ENCODE measurements at places on chromosomes 13 and 19.

- DNase-seq, result no peak
Measured at GRCh38 chr13:113742000-113742441, 17.0 kb upstream of the TMEM255B start.

DNA sequence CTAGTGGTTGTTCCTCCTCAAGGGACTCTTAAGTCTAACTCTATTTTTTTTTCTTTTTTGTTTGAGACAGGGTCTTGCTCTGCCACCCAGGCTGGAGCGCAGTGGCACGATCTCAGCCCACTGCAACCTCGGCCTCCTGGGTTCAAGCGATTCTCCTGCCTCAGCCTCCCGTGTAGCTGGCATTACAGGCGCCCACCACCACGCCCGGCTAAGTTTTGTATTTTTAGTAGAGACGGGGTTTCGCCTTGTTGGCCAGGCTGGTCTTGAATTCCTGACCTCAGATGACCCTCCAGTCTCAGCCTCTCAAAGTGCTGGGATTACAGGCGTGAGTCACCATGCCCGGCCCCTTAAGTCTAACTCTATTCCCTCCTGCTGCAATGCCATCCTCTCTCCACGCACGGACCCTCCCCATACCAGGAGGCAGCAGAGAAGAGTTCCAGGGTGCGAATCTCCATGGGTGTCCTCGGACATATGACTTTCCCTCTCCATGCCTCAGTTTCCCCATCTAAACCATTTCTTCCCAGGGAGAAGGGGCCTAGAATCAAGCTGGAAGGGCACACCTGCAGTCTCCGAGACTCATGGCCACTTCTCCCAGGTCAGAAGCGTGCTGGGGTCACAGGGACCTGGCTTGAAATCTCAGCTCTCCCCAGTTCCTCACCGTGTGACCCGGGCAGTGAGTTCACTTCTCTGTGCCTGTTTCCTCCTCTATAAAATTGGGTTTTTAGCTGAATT, 6.0 kb upstream of the BCL3 start:
- no peak for DNase-seq

DNA sequence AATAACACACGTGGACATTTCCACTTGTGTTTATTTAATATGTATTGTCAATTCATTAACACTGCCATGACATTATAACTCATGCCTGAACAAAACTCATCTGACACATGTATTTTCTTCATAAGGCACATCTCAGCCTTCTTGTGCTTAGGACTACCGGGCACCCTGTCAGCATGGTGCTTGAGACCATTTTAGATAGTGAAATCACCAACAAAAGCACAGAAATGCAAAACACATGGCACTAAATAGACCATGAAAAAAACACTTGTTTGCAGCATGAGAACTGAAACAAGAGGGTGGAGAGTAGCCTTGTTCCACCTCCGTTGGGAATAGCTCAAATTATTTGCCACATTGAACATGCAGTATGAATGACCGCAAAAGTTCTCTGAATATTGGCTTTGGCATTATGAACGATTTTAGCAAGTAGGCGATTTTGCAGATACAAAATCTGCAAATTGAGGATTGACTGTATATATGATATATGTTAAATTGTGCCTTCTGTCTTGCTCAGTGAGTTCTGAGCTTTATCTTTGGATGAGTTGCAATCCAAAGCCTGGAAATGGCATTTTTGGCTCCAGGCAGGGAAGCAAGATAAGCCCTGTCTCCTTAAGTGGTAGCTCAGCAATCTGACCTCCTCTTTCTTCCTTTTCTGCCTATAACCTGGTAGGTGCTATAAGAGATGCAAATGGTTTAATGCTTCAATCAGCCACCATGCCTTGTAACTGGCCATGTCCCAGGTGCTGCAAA, 328.2 kb downstream of the HS6ST3 start:
- DNase-seq, result no peak

GRCh38 chr13:73767747-73768315, 366.4 kb downstream of the KLF12 start:
- no peak for DNase-seq

- no peak for DNase-seq
Measured at GRCh38 chr19:41682437-41682836, 5.6 kb downstream of the CEACAM7 start.

DNA sequence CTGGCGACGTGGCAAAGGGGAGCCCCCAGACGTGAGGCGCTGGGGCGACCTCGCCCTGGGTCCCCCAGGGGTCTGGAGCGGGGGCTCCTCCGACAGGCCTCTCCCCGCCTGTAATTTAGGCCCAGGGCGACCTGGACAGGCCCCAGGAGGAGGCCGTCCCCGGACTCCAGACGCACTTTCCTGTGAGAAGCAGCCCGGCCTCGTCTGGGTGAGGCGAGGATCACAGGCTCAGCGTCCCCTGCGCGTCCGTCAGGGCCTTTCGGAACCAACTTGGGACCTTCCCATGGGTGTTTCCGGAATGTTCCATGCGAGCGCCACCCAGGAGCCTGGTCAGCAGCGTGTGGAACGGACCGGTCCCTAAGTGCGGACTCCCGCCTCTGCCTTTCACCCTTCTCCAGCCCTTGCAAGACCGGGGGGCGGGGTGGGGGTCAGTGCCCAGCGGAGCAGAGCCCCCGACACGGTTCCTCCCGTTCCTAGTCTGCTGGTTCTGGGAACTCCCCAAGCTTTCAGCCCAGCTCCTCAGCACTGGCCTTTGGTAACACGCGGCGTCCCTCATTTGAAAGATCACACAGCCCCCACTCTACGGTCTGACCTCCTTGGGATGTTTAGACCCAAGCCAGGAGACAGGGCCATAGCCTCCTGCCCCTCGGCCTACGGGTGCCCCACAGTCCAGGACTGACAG, 1.1 kb upstream of the GRTP1 start:
- DNase-seq, result no peak

DNA sequence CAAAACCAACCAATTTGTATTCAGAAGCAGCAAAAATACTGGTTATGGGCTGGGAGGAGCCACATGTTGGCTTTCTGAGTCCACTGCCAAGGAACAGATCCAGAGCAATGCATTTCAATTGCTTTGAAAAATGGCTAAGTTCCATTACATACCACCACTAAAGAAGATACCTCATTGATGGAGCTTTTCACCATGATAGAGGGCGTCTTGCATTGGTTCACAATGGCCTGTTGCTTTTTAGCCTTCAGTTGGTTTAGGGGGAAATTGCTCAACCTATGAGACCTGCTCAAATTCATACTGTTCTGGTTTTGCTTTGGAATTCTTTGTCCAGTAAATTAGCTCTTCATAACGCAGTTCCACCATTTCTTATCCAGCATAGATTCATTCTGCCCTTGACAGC, 21.2 kb upstream of the CPB2 start:
- DNase-seq, result no peak

- DNase-seq, result no peak
Measured at GRCh38 chr19:10290876-10291553, 1.3 kb downstream of the ICAM5 start.

- no peak for DNase-seq
Measured at GRCh38 chr19:3281026-3281425, 56.6 kb downstream of the CELF5 start.

DNA sequence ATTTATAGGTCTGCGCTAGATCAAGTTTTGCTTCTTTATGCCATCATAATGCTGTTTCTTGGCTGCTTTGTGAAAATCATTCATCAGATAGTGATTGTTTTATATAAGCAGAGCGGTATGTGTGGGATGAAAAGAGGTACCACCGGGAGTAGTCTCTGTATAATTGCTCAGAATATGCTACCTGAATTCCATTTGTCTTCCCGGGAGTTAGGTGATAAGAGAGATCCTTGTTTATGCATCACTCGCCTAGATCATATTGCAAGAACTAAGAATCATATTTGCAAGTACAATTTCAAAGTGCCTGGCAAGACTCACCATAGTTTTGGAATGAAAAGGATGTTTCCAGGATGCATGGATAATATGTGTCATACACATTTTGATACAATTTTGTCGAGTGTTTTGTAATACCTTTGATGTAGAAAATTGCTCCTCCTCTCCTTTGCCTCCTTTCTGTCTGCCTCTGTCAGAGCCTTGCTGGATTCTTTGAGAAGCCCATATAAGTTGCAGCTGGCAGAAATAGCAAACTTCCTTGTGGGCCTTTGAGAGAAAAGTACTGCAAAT, 1306.0 kb upstream of the SLC10A2 start:
- no peak for DNase-seq

DNA sequence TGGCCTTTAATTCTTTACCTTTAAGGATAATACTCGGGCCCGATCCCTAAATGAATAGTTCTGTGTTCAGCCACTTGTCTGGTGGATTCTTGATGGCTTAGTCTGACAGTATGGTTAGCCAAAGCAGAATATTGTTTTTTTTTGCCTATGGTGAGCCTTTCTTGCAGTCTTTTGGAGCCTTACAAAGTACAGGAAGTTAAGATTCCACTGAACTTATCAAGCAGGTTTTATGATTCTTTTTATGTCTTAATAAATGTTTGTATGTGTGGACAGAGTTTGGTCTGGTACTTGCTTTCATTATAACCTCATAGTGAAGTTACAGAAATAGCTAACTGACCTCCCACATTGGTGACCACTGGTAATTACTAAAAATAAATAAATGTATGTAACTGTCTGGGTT, 17.1 kb downstream of the PCCA start:
- no peak for DNase-seq

DNA sequence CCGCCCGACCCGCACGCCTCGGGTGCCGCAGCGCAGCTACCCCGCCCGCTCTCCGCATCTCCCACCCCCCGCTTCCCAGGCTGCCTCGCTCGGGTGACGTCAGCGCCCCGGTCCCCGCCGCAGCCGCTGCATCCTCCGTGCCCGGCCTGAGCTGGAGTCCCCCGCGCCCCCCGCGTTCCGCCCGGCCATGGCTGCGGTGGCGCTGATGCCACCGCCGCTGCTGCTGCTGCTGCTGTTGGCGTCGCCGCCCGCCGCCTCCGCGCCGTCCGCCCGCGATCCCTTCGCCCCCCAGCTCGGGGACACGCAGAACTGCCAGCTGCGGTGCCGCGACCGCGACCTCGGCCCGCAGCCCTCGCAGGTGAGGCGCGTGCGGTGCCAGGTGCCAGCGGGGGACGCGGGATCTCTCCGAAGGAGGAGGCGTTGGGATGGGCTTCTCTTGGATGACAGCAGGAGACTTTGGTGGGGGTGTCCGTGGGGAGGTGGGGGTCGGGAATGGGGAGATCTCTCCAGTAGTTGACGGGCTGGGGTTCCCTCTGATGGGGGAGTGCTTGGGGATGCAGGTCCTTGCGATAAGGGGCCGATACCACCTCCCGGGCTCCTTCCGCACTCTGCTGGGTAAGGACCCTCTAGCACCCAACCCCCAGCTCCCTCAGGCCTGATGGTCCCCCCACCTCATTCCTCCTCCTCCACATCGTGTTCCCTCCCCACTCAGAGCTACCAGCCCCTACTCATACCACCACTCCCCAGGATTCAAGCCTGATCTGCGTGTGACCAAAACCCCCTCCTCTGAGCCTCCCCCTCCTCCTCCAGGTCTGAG, at the start of gene TMEM59L:
TSS of gene TMEM59L (plus strand) at position 99 of the 817 bp plus-strand sequence. CDS start at position 188, 89 bp downstream.
- DNase-seq, result no peak

- DNase-seq, result no peak
Measured at GRCh38 chr19:39515551-39516191, 732 bp downstream of the SELENOV start.

DNA sequence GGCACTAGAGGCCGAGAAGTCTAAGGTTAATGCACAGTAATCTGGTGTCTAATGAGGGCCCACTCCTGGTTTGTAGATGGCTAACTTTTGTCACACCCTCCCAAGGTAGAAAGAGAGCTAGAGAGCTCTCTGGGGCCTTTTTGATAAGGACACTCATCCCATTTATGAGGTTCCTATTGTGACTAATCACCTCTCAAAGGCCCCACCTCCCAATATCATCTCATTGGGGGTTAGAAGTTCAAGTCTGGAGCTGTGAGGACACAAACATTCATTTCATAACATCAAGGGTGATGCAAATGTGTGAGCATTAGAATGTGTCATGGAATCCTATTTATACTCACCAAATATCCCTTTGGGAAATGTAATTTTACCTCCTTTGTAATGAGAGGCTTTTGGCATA, 79.2 kb upstream of the SLC10A2 start:
- no peak for DNase-seq

GRCh38 chr19:39054091-39054470, 21.7 kb upstream of the FBXO27 start:
- no peak for DNase-seq

GRCh38 chr13:70964124-70964523, 855.9 kb upstream of the KLHL1 start:
- no peak for DNase-seq

DNA sequence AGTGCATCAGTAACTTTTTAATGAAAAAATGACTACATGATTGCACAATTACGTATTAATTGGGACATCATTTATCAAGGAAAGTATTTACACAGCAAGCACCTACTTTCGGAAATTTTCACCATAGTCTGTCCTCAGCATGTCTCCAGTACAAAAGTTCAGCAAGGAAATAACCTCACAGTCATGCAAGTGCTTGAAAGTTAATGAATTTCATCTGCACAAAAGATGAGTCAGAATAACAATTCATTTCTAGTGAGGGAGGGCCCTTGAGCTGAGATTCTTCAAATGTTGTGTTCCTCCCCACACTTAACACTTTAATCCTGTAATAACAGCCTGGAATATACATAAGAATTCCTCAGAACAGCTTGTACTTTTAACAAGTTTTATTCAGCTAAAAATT, 49.0 kb upstream of the OXGR1 start:
- no peak for DNase-seq

DNA sequence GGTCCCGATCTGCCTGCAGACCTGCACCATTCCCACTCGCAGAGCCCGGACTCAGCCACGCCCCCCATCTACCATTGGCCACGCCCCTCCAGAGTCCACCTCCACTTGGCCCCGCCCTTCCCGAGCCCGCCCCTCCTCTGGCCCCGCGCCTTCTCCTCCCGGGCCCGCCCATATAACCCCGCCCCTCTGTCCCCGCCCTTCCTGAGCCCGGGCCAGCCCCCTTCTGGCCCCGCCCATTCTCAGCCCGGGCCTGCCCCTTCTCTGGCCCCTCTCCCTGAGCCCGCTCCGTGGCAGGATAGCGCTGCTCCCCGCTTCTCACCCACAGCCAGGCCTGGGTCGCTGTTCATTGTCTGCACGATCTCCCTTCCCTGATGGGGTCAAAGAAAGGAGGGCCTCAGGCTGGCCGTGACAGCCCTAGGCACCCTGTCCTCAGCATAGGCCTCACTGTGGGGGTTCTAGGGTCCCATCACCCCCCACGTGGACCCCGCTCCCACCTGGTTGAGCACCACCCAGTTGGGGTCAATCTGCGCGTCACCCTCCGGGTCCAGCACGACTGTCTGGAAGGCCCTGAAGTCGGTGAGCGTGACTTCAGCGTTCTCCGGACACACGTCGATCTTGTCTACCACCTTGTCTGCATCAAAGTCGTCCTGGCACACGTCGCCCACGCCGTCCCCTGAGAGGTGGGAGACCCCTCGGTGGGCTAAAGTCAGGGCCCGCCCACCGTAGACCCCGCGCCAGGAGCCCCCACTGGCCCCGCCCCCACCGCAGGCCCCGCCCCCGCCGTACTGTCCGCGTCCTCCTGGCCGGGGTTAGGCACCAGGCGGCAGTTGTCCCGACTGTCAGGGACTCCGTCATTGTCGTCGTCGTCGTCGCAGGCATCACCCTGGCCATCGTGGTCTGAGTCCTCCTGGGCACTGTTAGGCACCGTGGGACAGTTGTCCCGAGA, 5.7 kb downstream of the COMP start:
- DNase-seq, result no peak

- no peak for DNase-seq
Measured at GRCh38 chr19:45154064-45154827, 6.5 kb downstream of the NKPD1 start.

- no peak for DNase-seq
Measured at GRCh38 chr13:32537580-32538142, 934 bp downstream of the N4BP2L2 start.

All from forelimb muscle (tissue), 1 donor.